Stimulated activated CD4-positive, alpha-beta T cell treated with anti-CD3 and anti-CD28 coated beads, Interleukin-4, amount 100 ng/mL, for 24 hours (primary cell): ENCODE measurements at places on chromosomes 2 and 18.

- no peak for DNase-seq
Measured at GRCh38 chr2:224513991-224514390, 71.2 kb downstream of the CUL3 start.

GRCh38 chr2:203706403-203706802 is at the start of gene CD28:
Gene CD28 (plus strand): TSS chr2:203706639. CDS start chr2:203706697, 58 bp downstream.
- DNase-seq, result peak; percentile 91

DNA sequence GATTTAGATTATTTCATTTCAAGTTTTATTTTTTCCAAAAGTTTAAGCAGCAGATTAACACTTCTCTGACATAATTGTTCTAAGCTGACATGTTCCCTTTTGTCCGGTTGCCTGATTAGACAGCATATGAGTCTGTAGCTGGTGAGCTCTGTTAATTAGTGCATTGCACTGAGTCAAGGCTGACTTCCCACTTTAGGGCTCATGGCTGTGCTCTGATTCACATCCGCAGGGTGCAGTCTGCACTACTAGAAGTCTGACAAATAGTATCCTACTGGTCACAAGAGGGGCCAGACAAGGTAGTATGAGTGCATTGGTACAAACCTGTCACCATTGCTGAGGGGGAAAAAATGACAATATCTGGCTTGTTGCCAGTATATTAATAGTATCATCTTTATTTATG is 443.9 kb upstream of the ZNF804A start:
- DNase-seq, result no peak

DNA sequence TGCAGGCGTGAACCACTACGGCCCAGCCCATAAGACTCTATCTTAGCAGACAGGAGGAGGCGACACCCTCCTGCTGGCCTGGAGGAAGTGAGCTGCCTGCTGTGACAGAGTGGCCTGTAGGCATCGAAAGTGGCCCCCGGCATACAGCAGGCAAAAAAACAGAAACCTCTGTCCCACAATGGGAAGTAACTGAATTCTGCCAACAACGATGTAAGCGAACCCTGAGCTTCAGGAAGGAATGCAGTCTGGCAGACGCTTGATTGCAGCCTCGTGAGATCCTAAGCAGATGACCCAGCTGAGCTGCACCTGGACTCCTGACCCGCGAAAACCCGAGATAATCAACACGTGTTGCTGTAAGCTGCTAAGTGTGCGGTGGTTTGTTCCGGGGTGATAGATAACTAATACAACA is 13.6 kb downstream of the MRO start:
- DNase-seq, result no peak

DNA sequence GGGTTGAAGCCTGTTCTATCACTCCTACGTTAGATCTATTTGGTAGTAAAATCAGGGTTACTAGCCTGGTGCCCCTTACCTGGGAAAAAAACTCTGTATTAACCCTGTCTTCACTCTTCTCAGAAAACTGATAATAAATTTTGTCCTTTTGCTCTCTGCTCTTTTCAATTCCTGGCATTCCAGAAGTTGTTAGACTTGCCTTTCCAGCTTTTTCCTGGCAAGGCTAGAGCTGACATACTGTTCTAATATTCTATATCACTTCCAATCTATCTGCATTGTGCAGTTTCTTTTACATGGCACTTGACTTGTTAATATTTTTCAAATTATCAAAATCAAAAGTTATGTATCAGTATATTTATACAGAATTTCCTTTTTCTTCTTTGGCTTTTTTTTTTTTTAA is 162.2 kb downstream of the FIGN start:
- no peak for DNase-seq

DNA sequence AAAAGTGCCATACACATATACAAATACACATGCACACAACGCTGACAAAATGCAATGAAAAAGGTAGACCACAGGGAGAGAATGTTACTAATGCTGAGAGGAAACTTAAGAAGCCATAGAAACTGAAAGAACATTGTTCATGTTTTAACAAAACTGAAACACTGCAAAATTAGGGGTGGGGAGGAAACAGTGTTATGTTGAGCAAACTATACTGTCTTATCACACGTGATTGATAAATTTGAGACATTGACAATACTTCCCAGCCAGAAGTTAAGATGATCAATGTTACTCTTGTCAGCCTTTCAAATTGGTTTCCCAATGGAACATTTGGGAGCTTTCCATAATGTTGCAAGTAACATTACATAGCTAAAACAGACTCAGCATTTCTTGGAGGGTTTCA is 165.5 kb downstream of the L3MBTL4 start:
- no peak for DNase-seq

DNA sequence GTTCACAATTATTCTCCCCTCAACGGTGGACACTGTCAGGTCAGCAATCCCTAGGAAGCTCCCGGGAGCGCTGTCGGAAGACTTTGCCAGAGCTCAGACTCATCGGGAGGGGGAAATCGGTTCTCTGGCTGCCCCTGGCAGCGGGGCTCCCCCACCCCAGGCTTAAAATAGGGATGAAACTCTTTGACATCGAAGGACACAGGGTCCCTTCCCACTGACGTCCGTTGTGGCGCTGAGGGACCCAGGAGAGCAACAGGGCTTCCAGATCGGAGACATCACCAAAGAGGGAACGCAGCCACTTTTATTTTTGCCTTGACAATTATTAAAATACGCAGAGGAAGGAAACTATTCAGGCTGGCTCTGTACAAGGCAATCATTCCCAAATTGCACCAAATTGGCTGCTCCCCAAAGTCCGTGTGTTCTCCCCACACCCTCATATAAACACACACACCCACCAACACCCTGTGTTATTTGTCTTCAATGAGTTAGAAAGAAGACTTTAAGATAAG is 249.0 kb downstream of the CDH20 start:
- no peak for DNase-seq

DNA sequence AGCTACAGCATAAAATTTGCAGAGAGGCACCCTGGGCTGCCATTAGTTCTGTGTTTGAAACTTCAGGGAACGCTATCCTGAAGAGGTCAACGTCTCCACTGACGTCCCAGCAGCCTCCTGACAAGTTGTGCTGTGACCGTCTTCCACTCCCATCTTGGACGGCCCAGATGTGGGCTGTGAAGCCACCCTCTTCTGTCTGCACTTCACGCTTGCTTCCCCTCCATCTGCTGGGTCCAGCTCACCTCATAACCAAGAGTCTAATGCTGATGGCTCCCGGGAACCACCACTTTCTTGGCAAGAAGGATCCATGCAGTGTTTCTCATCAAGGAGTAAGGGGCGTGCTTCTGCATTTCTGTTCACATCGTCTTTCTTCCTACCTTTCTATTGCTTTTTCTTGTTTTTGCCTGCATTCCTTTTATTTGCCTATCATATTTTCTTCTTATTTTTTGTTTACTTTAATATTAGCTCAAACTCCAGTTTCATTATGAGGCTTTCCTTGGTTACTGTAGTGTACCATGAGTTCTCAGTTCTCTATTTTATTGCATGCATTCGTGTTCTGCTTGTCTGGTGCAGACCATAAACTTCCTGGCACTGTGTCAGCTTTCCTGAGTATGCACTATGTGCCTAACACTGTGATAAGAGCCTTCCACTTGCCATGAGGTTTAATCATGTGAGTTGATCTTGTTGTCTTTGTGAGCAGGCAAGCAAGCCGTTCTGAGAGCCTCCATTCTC is 631.8 kb upstream of the RAB6C start:
- no peak for DNase-seq

GRCh38 chr2:134259994-134260393 is 6.1 kb downstream of the MGAT5 start:
- no peak for DNase-seq

GRCh38 chr2:15582710-15583357 is 8.8 kb upstream of the DDX1 start:
- DNase-seq, result no peak

DNA sequence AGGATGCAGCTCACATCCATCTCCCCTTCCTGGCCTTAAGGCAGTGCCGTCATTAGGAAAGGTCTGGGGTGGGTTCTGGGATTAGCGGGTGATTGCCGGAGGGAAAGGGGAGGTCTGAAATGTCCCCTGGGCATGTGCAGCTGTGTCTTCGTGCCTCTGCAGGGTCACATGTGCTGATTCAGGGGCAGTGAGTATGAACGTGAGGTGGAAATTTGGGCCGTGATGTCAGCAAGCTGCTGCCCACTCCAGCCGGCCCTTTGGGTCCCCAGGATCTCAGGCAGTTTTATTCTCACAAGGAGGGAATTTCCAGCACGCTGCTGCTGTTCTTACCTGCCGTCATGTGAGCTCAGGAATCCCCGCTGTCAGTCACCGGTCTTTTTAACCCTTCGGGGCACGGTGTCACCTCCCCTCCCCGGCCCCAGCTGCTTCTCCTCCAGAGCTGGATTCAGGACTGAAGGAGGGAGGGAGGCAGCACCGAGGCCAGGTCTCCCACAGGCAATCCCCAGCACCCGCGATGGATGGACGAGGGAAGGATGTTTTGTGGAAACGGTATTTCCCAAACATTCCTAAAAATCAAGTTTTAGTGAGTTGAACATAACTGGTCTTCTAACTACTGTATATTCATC is 23.5 kb downstream of the GPR35 start:
- DNase-seq, result no peak

DNA sequence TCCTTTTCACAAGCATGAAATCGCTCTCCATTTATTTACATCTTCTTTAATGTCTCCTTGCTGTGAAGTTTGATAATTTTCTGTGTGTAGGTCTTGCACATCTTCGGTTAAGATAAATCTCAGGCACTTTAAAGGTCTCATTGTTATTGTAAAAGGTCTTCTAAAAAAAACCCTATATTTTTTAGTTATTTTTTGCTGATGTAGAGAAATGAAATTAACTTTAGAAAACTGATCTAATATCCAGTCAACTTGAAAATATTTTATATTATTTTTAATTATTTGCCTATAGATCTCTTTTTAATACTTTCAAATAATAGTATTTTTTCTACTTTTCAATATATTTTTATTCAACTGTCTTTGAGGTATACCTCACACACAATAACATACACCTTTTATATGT is 169.4 kb downstream of the INSIG2 start:
- no peak for DNase-seq

- no peak for DNase-seq
Measured at GRCh38 chr2:38192976-38193375, 117.0 kb upstream of the CYP1B1 start.

- no peak for DNase-seq
Measured at GRCh38 chr2:74983631-74984392, 25.4 kb downstream of the POLE4 start.

DNA sequence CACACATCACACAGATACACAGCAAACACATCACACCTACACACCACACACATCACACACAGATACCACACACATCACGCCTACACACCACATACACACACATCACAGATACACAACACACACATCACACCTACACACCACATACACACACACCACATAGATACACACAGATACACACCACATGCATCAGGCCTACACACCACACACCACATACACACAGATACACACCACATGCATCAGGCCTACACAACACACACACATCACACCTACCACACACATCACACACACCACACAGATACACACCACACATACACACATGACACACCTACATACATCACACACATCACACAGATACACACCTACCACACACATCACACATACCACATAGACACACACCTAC is 158.8 kb downstream of the NDUFA10 start:
- DNase-seq, result no peak

DNA sequence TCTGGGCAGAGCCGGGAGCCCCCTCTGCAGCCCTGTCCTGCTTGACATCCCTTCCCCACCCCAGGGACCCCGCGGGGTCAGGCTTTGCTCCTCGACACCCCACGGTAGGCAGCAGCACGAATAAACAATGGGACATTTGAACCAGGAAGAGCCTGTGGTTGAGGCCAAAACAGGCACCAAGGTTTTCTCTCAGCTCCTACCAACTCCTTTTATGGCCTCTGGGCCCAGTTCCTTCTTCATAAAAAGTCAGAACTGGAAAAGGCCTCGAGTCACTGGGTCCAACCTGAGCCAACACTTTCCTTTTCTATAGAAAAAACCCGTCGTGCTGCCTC is 20.6 kb downstream of the TEX44 start:
- no peak for DNase-seq

- peak; percentile 65 for DNase-seq
Measured at GRCh38 chr2:230824406-230824978, 40.2 kb upstream of the ITM2C start.

DNA sequence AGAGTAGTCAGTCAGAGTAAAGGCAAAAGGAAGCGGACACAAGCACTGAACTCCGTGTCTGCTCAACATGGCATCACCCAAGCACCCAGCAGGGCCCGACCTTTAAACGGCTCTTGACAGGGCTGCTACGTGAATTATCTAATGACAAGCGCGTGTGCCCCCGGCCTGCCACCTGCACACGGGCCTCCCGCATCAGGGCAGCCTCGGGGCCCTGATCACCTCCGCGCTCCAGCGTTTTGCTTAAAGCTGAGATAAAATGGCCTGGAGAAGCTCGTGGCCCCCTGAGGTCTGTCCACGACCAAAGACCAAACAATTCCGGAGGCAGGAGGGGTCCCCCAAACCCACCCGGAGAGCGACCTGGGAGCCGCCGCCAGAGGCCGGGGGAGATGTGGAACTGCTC is 376 bp downstream of the NDUFA10 start:
- peak; percentile 25 for DNase-seq

GRCh38 chr18:57649556-57650500 is 28.2 kb upstream of the NARS1 start:
- no peak for DNase-seq

GRCh38 chr2:145169285-145169684 is 649.4 kb upstream of the ZEB2 start:
- DNase-seq, result no peak

DNA sequence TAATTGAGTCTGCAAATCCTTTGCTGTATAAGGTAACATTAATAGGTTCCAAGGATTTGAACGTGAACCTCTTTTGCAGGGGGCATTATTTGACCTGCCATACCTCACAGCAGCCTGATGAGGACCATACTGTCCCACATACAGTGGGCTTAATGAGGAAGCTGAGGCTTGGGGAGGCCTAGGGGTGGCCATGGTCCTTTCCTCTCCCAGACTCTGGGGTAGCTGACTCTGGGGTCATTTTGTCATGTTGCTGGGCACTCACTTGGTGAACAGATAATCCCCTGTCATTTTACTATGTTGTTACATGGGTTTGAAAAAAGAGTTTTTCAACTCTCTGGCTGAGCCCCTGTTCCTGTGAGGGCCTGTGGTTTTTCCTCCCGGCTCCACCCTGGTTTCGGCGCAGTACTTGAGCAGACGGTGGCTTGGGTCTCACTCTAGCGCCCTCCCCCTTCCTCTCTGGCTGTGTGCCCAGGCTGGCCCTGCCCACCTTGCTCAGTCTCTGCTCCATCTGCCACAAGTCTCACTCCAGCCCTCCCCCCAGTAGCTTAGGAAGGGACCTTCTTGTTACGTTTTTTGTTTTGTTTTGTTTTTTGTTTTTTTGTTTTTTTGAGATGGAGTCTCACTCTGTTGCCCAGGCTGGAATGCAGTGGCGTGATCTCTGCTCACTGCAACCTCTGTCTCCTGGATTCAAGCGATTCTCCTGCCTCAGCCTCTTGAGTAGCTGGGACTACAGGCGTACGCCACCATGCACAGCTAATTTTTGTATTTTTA is 21.0 kb downstream of the INPP4A start:
- peak; percentile 62 for DNase-seq

DNA sequence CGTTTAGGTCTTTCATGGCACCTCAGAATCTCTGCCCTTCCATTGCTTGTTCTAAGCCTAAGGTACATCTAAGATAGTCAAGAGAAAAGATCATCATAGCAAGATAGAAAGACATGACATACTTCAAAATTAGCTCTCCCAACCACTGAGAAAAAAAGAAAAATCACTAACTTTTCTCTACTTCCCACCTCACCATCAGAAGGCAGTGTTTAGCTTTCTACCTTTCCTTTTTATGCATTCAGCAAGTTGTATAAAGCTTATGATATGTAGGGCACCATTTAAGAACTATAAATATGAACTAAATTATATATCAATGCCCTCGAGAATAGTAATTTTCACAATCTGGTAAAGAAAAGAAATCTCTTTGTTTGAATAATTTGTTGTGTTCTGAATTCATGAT is 331.8 kb upstream of the VWC2L start:
- DNase-seq, result no peak
